NCI-H2029 (cell line): ENCODE measurements at places on chromosomes 4 and X.

DNA sequence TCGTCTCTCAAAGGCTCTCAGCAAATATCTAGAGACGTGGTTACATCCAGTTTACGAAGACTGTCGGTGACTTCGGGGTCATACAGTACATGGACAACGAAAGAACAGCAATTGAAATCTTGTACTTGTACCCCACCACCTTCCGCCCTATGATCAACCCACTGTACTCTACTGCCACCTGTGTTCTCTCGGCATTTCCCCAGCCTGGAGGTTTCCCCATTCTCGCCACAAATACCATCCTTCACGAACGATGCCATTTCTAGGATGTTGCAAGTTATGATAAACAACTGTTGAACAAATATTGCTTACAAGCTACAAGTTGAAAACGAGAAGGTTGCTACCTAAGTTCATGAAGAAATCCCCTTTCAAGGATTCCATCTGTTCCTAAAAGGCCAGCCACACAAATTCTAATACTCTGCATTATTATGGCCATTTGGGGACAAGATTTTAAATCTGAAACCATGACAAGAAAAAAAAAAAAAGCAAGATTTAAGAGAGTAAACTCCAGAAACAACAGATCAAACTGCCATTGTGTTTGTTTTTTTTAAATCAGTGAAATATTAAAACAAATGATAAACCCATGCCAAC lies 1.6 kb downstream of the APBB2 start:
- DNase-seq: no peak

GRCh38 chrX:37685381-37686359 lies at the start of gene XK:
Gene XK (plus strand): TSS chrX:37685791. CDS start chrX:37685962, 171 bp downstream.
- DNase-seq: peak; percentile 29

DNA sequence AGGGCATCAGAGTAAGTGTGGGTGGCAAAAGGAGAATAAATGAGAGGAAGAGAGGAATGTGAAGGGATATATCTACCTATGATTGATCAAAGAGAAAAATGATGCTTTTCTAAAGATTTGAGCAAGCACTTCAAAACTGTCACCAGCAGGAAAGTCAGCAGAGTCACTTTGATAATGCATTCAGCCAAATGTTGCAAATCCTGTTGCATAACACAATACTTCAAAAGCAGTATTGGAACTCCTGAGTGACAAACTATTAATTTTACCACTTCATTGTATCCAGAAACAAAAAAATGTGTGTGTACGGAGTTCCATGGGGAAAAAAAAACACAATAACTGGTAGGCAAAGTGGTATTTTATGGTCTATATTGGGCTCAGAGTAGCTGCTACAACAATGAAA lies 160.3 kb downstream of the EMCN start:
- no peak for DNase-seq

DNA sequence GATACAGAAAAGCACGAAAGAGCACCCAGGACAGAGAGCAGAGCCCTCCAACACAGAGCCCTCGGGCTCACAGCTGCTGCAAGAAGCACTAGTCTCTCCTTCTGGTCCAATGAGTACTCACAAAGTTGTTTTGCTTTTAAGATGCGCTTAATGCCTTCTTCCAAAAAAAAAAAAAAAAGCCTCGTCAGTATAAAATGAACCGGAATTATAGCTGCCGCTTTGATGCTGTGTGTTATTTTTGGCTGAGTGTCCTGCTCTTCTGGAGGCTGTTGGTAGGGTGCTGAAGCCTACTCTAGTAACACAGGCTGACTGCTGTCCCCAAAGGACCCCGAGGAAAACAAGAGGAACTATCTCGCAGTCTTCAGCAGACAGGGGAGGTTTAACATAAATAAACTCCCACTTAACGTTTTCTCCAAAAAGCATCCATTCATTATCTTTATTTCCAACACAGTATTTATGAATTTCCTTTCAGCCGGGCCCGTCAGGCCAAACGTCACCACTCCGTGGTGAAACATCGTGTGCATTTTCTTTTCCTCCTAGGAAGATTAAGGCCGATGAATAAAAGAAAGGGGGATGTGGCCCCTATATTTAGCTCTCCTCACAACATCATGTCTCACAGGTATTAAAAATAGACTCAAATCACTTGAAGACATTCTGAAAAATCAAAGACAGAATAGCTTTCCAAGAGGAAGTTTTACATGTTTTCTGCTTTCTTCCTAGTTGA lies 213.7 kb upstream of the PPARGC1A start:
- DNase-seq: peak; percentile 1

- no peak for DNase-seq
These were observed 370.0 kb downstream of the GPAT3 start for GRCh38 chr4:83905952-83906351.

DNA sequence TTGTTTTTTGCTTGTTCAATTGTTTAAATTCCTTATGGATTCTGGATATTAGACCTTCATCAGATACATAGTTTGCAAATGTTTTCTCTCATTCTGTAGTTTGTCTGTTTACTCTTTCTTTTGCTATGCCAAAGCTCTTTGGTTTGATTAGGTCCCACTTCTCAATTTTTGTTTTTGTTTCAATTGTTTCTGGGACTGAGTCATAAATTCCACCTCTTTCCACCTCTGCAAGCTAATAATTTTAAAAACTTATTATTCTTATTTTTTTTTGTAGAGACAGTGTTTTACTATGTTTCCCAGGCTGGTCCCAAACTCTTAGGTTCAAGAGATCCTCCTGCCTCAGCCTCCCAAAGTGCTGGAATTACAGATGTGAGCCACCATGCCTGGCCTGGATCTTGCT lies 226.8 kb upstream of the GPRIN3 start:
- no peak for DNase-seq

DNA sequence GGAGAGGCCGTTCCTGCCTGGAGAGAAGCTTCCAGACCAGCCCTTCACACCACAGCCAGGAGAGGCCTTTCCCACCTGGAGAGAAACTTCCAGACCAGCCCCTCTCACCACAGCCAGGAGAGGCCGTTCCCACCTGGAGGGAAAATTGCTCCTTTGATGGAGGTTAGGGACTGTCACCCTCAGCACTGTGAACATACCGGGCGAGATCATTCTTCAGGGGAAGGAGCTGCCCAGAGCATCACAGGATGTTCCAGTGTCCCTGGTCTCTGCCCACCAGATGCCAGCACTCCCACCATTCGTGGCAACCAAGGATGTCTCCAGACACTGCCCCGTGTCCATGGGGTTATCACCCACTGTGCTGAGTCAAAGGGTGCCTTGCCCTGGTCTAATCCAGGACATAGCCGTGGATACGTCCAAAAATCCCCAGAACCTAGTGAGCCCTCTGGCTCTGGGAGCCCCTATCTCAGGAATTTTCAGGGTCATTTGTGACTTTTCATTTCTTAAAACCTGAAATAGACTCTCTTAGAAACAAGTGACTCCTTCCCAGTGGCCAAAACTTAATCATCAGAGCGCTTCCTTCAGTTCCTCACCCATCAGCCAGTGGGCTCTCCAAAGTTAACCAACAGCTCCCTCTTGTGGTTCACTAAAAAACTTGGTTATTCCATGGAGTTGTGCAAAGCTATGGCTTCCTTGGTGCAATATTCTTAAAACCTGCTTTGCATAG lies 80.2 kb downstream of the CRMP1 start:
- DNase-seq: peak; percentile 56

DNA sequence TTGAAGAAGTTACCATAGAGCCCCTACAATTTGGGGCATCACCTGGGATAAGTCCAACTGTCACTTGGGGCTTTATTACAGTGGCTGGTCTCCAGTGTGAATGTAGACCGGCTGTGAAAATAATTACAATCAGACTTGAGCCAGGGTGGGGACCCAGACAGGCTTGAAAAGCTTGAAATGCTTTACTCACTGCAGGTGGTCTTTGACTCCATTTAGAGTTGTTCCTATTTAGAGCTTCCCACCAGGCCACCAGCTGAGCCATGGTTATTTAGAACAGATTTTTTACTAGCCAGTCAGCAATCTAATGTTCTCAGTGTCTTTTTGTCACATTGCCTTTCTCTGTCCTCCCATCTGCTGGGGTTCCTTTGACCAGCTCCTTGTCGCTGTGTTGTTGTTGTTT lies 5.7 kb downstream of the ARHGAP10 start:
- no peak for DNase-seq

DNA sequence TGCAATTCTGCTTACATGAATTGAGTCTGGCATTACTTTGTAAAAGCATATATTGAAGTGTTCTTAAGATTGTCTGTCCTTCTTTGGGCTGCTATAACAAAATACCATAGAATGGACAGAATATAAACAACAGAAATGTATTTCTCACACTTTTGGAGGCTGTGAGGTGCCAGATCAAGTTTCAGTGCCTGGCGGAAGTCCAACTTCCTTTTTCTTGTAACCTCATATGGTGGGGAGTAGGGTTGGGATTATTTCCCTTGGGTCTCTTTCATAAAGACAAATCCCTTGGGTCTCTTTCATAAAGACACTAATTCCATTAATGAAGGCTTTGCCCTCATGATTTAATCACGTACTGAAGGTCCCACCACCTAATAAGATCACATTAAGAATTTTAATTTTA lies 199.3 kb upstream of the GRID2 start:
- DNase-seq: no peak
